ENCODE measurements at places on chromosomes 16 and 17.

- no peak for DNase-seq
Measured at GRCh38 chr16:65576631-65577030, 454.8 kb upstream of the CDH11 start.

- no peak for DNase-seq
Measured at GRCh38 chr16:54431997-54432896, 145.7 kb upstream of the IRX3 start.

- no peak for DNase-seq
Measured at GRCh38 chr17:28792877-28793661, 49.3 kb downstream of the TRAF4 start.

GRCh38 chr17:47310186-47310733, 13.5 kb upstream of the EFCAB13 start:
- DNase-seq: no peak

DNA sequence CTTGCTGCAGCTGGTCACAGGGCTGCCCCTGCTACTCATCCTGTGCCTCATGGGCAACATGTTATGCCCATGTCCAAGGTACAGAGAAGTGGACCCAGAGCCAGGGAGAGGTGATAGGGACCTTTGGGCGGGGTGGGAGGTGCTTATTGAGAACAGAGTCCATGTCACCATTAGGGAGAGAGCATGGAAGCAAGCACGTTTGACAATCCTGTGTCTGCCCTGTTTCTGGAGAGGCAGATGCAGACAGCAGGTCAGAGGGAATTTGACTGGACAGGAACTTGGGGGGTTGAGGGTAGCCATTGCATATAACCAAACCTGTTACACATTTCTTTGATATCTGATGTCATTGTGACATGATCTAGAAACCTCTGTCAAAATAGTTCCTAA, 14.3 kb upstream of the ARL4D start:
- no peak for DNase-seq

DNA sequence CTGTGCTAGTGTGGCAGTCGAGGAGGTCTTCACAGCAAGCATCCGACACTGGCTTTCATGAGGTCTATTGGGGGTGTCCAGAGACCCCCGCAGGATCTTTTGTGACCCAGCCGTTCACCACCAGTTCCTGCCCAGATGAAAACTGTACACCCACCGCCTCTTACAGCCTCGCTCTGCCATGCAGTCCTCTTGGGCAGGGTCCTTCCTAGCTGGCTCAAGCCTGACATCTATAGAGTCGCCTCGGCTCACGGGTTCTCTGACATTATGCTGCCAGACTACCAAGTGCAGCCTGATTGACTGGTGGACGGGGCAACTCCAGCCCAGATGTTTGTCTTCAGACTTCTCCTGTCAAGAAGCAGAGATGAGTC, 14.6 kb upstream of the CLEC10A start:
- DNase-seq: no peak

DNA sequence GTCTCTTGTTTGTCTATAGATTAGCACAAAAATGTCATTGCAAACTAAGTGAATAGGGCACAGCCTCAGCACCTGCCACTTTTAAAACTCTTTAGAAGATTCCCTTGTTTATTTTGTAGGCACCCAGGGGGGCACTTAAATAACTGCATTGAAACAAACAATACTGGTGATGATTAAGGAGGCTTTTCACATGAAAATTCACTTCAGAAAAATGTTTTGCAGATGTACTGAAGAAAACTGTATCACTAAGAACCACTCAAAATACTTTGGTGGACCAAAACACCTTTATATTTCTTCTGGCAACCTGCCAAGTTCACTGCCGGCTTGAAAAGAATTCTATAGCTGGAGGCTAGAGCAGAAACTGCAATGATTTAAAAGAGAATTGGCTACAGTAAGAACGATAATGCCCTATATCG, 281.5 kb downstream of the TOX3 start:
- DNase-seq: no peak

DNA sequence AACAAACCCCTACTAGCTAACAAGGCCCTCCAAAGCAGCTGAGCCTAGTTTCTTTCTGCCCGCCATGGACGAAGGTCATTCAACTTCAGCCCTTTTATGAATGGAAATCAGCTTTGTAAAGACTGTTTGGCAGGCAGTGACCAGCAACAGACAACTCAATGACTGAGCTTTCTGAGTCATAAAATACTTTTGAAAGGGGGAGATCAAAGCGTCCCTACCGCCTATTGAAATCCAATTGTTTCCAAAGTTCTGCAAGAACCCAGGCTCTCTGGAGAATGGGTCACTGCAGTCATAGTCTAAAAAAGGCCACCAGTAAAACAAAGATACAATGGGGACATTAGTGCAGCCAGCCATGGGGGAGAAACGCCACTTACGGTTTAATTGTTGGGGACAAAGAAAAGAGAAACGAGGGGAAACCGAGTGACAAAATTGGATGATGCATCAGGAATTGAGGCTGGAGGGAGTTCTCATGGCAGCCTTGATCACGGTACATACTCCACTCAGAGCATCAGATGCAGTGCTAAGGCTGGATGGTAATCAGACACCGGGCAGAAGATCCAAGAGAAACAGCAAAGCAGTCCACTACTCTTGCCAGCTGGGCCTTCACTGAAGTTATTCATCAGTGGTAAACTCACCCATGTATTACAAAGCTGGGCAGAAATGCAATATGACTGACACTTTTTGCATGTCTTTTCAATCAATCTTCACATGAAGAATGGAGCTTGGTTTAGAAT, 9.8 kb downstream of the ADAMTS18 start:
- no peak for DNase-seq

- DNase-seq: no peak
Measured at GRCh38 chr17:67229109-67229955, 15.7 kb downstream of the HELZ start.

- no peak for DNase-seq
Measured at GRCh38 chr16:84459941-84460405, 44.5 kb downstream of the MEAK7 start.

DNA sequence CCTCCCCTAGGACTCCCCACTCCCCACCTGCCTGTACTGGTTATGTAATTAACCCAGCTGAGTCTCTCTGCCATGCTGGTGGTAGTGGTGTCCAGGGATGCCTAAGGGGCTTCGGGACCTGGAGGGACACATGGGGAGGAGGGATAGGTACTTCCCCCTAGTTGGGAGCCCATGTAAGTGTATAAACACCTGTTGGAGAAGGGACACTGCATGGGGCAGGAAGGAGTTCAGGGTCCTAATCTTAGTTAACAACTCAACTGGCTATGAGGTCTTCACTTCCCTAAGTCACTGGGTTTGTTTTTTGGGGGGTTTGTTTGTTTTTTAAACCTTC, 1.3 kb downstream of the RASL10B start:
- no peak for DNase-seq

DNA sequence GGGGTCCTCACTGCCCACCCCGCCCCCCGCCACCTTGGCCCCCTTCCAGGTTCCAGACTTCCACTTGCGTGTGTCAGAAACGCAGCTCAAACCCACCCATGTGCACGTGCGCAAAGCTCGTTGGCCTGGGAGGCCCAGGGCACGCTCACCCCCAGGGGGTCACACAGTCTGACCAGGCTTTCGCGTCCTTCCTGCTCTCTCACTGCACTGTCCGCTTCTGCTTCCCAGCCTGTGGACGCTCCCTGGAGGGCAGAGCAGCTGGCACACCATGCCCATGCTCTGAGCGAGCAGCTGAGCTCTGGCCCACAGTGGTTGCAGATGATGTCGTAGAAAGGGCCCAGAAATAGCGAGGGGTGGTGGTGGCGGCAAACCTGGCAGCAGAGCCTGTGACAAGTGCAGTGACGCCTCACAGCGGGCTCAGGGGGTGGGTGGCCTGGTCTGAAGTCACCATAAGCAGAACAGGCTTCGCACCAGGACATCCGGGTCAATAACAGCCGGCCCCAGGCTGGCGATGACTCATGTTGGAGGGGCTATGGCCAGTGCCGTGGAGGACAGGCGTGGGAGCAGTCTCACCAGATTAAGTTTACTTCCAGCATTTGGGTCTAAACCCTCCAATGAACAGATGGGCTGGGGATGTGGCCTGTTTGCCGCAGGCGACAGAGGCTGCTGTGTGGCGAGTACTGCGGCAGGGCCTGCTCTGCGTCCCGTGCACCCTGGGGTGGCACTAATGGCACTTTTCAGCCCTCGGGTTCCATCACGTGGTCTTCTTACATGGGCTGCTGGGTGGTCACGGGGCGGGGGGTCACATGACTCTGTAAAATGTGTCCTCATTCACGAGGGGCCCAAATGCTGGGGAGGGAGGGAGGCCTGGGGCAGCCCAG, 49.0 kb downstream of the NT5M start:
- no peak for DNase-seq

DNA sequence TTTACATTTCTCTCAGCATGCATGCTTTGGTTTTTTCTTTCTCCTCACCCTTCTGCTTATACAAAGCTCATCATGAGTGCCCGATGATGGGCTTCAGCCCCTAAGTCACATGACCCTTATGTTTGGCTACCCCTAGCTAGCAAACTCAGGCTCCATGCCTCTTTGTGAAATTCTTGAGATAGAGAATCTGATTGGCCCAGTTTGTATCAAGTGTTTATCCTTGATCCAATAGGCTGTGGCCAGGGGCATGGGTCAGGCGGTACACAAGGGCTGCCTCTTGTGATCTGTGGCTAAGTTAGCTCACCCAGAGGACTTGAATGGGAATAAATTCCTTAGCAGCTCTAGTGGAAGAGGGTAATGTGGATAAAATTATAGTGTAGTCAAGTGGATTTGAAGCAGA, 11.5 kb upstream of the TOX3 start:
- no peak for DNase-seq

DNA sequence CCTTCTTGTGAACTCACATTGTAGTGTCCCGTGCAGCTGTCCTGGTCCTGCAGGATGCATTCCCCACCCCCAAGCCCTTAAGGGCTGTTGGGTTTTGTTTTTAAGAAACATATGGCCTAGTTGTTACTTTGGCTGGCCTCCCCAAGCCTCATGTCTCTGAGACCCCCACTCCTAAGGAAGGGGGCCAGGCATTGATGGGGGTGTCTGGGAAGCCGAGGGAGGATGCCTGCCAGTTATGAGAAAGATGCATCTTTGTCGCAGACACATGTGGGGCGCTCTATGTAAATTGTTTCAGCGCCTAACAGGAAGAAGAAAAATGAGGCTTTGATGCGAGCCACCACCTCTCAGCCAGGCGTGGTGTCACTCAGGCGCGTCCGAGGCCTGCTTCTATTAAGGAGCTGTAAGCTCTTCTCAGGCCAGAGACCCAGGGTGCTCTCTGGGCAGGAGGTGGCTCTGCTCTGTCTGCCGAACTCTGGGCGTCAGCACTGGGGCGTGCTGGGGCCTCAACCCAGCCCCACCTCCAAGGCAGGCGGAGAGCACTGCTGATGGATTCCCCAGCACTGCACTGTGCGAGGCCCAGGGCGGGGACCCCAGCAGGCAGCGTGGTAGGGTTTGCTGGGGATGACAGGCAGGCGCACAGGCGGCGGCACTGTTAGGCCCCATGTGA, 70.6 kb downstream of the SREBF1 start:
- no peak for DNase-seq
